ENCODE measurements at places on chromosomes 6 and 20.
A peak's percentile ranks its signal among the peaks of the same experiment; 100 is the strongest.

GRCh38 chr6:55892749-55893357, 17.5 kb upstream of the BMP5 start:
- DNase-seq: no peak

DNA sequence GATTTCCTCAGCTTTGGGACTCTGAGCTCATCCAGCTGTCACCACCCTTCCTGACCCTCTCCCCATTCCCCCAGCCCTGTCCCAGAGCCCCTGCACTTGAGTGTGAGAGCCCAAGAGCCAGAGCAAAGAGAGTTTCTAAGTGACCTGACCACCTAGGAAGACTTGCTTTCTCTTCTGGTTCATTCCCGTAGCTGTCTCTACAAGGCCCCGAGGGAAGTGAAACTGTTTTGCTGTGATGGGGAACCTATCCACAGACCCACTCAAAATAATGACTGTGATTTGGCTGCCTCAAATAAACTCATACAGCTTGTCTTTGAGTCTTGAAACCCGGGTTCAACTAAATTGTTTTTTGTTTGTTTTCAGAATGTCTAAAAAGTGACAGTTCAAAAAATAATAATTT, 74.6 kb upstream of the XRN2 start:
- DNase-seq: no peak

DNA sequence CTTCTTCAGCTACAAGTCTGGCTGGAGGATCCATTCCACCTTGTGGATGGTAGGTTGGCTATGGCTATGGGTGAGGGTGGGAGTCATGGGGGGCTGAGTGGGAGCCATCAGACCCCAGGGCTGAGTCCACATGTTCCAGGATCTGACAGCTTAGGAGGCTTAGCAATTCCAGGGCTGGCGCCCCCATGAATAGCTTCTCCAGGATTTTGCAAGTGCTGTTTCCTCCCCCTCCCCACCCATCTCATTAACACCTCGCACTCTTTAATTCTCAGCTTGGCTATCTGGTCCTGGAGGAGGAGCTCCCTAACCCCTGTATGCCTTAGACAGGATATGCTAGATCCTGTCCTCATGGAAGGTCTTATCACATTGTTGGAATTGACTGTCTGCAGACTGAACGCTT, 39.0 kb upstream of the ANGPT4 start:
- no peak for DNase-seq

DNA sequence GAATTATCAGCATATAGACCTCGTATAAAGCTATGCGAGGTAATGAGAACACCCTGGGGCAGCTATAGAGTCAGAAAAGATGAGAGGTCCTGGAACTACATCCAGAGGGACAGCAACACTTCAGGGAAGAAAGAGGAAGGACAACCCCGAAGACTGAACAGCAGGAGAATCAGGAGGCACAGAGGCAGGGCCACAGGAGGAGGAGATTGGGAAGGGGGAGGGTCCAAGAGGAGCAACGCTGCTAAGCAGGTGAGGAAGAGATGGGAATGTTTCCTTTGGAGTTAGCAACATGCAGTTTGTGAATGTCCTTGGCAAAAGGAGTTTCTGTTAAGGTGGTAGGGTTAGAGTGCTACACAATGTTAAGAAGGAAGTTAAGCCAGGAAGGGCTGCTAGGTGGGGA, 79.5 kb upstream of the OLIG3 start:
- no peak for DNase-seq

- no peak for DNase-seq
These were observed 46.9 kb downstream of the CDS2 start for GRCh38 chr20:5173751-5174150.

DNA sequence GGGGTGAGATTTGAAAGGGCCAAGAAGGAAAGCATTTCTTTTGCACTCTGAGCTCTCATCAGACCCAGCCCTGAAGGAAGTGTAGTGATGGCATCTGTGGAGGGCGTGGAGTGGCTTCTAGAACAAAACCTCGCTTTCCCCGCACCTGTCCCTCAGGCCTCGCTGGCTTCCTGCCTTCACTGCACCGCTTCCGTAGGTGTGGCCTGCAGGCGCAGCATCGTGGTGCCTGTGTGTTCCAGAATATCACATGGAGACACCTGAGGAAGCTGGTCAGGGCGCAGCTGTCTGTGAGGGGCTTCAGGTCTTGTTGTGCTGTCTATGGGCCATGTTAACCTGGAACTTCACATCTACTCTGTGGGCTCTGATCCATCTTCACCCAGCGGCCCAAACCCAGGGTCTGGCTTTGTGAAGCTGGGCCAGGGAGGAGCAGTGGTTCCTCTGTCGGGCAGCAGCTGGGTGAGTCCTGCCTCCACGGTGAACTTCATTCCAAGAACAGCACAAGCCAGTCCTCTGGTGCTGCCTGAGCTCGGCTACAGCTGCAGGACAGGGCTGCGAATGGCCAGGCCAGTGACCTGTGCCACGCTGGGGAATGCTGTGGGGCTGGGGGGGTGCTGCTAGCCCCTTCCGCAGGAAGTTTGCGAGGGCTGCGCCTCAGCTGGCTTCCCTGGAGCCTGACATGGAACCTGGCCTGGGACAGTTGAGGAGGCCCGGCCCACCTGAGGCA, 40.9 kb downstream of the DSTN start:
- peak; percentile 62 for DNase-seq

DNA sequence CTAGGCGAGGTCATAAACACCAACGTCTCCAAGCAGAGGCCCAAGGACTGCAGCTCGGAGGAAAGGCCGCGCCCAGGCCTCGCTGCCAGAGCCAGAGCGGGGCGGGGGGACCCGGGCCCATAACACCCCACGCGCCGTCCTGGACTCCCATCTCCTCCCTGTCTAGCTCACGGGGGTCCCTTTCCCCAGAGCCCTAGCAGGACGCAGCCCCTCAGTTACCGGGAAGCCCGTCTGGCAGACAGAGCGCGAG, 44.9 kb downstream of the MDFI start:
- no peak for DNase-seq

GRCh38 chr20:62762801-62763368, 33.4 kb upstream of the MRGBP start:
- no peak for DNase-seq
